ENCODE measurements at places on chromosomes 1 and 21.

GRCh38 chr1:48695161-48695560, 81.5 kb downstream of the BEND5 start:
- DNase-seq, result no peak

GRCh38 chr1:10754568-10755329, 41.7 kb downstream of the CASZ1 start:
- no peak for DNase-seq

GRCh38 chr1:40758578-40759343, 24.8 kb upstream of the KCNQ4 start:
- DNase-seq, result no peak

DNA sequence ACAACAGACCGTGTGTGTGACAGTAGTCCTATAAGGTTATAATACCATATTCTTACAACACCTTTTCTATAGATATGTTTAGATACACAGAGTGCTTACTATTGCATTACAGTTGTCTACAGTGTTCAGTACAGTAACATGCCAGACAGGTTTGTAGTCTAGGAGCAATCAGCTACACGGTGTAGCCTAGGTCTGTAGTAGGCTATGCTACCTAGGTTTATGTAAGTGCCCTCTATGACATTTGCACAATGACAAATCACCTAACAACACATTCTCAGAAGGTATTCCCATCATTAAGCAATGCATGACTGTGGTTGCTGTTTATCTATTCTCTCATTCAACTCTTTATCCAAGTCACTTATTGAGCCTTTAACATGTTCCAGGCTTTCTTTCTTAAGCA, 1.8 kb upstream of the WLS start:
- DNase-seq, result no peak

DNA sequence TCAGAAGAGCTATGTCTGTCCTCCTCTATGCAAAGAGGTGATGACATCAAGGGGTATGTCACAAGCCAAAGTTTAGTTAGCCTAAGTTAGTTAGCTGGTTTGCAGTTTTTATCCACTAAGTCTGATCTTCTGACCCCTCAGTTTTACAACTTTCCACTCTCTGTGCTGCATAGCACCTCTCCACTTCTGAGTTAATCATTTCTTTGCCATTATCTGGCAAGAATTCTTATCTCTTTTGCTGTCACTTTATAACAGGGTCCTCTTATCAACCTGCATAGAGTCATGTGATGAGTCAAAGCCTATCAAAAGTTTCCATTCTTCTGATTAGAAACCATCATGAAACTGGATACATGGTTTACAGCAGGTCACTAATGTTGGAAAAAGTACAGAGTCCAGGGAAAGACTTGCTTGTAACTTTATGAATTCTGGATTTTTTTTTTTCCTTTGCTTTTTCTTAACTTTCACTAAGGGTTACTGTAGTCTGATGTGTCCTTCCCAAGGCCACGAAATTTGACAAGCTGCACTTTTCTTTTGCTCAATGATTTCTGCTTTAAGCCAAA, at the start of gene NR5A2:
Gene NR5A2 (plus strand): TSS at position 447 of the 560 bp plus-strand sequence. CDS start 138 bp downstream, outside the sequence.
- no peak for DNase-seq

DNA sequence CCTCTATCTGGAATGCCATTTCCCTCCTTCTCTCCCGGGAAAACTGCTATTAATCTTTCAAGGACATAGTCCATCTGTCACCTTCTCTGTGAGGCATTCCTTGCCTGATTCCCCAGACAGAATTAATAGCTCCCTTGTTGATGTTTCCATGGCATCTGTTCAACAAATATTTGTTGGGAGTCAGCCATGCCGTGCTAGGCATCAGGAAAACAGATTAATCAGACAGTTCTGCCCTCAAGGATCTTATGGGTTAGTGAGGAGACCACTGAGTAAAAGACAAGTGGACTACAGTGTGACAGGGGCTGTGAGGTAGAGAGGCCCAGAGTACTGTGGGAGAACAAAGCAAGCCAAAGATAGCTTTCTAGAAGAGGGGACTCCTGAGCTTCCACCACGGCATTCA, 11.4 kb upstream of the MAGOH start:
- DNase-seq, result no peak

- DNase-seq, result no peak
Measured at GRCh38 chr1:204830747-204831146, 39.9 kb upstream of the NFASC start.

DNA sequence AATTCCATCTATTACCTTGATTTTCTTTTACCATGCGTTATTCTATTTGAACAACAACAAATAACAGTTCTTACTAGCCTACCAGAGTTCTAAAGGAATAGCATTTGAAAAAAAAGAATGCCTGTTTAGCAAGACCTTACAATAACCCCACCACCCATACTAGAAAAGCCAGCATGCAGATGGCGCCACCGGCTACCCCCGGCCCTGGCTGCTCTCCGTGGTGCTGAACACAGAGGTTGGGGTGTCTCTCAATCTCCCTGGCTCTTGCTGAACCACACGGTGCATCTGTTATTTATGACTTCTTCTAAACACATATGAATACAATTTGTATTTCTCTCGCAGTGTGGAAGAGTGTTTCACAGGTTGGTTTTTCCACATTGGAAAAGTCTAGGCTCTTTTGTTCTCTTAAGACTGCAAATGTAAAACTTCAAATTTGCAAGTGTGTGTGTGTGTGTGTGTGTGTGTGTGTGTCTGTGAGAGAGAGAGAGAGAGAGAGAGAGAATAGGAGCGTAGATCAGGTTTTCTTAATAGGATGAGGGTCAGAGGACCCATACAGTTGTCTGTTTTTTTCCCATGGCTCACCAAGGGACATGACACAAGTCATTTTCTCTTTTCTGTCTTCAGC, 13.6 kb downstream of the GRIK3 start:
- DNase-seq, result no peak

DNA sequence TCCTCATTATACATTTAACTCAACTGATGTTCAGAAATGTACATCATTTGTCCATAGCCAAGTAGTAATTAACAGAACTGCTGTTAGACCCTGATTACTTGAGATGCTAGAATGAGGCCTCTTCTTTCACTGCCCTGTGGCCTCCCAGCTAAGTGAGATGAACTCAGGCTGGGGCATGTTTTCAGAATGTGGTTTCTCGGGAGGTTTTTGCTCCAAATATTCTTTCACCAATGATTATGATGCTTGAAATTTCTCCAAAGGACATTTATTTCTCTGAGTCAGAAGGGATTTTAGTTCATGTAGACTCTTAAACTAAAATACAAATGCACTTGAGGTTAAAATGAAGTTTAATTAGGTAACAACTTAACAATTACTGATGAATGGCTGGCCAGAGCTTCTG, 34.6 kb upstream of the ADAMTS5 start:
- no peak for DNase-seq

- DNase-seq, result no peak
Measured at GRCh38 chr1:234672349-234673135, 62.6 kb upstream of the IRF2BP2 start.

GRCh38 chr1:184563308-184563707, 176.5 kb downstream of the C1orf21 start:
- DNase-seq, result no peak

GRCh38 chr1:168497376-168497950, 46.3 kb downstream of the XCL2 start:
- no peak for DNase-seq

- DNase-seq, result no peak
Measured at GRCh38 chr1:206704226-206704625, 19.5 kb downstream of the MAPKAPK2 start.

- no peak for DNase-seq
Measured at GRCh38 chr1:29861922-29862321, 625.6 kb downstream of the PTPRU start.

- DNase-seq, result no peak
Measured at GRCh38 chr1:247277191-247277590, 21.3 kb downstream of the VN1R5 start.

GRCh38 chr1:167599957-167600581, 30.0 kb upstream of the RCSD1 start:
- peak; percentile 36 for DNase-seq

- peak; percentile 80 for DNase-seq
Measured at GRCh38 chr1:2199042-2199810, 4.7 kb upstream of the FAAP20 start.

DNA sequence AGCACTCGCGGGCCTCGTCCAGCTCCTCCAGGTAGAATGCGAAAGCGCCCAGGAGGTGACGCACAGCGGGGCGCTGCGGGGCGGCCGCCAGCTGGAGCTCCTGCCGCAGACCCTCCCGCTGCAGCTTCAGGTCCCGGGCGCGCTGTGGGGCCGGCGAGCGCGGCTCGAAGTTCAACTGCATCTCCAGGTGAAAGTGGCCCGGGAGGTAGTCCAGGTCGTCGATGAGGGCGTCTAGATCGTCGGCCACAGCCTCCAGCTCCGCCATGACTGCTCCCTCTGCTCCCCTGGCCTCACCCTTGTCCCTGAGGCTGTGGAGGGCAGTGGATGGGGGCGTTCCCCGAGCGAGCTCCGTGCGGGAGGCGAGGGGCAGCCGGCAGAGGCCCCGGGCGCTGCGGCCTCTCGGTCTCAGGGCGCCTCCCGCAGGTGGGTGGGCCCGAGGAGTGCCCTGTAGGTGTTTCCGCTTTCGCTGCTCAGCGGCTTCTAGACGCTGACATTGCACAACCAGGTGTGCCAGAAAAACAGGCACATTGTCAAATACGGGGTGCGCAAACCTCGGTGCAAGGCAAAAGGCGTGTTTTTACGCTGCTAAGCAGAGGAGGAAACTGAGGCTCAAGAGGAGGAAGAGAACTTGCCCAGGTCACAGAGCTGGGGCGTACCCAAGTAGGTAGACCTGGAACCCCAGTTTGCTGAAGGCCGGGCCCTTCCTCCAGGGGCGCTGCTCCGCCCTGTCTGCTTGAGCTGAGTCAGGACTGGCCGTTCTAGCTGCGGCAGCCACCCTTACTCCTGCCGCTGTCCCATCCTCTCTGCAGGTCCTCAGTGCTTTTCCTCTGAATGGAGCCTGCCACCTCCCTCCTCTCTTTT, at the start of gene TTC22:
Gene TTC22 (minus strand): TSS at position 425 of the 861 bp plus-strand sequence. CDS start 160 bp downstream, at position 265.
- peak; percentile 61 for DNase-seq

GRCh38 chr21:16028142-16028541, 298.4 kb downstream of the USP25 start:
- DNase-seq, result no peak

GRCh38 chr1:109197158-109198042, 16.3 kb upstream of the SARS1 start:
- DNase-seq, result no peak

DNA sequence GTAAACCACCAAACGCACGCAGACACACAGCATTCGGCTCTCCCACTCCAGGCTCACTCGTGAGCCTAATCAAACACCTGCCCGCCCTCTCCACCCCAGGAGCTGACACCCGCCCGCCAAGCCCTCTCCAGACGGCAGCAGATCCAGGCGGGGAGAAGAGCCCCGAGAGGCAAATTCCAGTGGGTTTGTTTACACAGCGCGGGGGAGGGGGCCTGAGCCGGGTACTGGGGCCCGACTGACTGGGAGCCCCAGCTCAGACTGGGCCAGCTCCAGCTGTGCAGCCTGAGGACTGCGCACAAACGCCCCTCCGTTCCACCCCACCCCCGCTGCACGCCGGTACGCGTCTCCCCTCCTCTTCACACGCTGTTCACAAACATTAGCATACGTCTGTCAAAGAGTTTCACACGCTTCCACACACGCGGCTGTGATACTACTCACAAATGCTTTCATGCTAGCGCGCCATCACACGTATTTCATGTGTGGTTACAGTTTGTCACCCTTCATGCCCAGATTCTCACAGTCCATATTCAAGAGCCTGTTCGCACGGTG, 1.0 kb upstream of the EFNA1 start:
- peak; percentile 28 for DNase-seq

DNA sequence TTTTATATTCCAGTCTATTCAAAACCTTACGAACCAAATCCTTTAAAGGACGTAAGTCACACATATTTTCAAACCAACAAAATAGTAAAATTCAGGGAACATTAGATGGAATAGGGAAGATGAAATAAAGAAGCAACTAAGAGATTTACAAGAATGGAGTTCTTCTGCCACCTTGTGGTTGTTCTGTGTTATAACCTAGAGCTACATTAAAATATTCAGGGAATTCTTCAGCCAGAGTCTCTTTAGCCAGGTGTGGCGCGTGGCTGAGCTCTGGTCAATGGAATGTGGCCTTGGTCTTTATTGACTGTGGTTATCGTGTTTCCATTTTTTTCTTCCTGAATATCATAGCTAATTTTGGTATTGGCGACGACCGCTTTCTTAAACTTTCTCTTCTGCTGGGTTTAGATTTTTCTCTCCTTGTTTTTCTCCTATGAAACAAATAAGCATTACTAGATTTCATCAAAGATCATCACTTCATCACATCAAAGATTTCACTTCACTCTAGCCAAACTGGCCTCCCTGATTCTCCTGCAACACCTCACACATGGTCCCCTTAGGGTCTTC, 221.3 kb downstream of the MRPL39 start:
- DNase-seq, result no peak

DNA sequence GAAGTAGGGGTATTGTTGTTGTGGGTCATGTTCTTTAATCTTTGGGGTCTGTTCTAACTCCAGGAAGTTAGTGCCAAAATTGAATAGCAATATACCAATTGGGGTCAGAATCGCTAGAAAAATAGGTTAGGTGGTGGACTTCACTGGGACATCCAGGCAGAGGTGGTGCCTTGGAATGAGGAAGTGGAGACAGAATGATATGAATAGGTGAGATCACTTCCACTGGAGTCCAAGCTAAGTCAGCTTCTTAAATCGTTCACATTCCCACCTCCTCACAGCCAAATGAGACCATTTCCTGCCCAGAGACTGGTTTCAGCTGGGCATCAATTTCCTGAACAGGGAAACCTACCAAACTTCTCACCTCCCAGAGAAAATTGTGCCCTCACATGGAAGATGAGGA, 137.8 kb upstream of the RAB4A start:
- no peak for DNase-seq

- DNase-seq, result no peak
Measured at GRCh38 chr1:230612651-230613050, 29.6 kb upstream of the COG2 start.

DNA sequence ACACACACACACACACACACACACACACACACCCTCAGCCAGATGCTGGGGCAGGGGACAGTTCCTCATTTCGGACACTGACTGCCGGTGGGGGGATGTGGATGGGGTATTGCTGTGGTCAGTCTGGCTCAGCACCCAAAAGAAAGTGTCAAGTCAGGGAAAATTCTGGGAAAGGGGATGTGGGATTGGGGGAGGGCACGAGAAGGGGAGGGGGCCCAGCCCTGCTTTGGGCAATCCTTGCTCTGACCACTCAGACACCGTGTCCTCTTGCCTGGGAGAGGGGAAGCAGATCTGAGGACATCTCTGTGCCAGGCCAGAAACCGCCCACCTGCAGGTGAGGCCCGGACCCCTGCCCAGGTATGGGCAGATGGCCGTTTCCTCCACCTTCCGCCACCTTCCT, at the start of gene C1QC:
Gene C1QC (plus strand): TSS at position 253 of the 400 bp plus-strand sequence. CDS start 391 bp downstream, outside the sequence.
- no peak for DNase-seq

GRCh38 chr1:19354531-19354981, 42.4 kb downstream of the SLC66A1 start:
- DNase-seq, result no peak

DNA sequence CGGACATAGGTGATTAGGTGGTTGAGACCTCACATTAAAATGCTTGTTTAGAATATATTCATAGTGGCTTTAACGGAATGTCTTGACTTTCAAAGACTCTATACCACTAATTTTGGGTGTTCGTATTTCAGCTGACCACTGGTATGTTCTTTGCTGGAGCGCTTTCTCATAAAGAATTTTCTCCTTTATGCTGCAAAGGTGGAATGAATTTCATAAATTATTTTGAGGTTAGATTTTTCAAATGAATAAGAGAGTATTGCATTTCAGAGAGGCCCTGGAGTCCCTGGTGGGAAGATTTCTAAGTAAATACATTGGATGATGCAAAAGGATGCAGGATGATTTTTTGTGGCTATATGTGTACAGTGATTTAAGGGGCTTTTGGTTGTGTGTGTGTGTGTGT, 55.8 kb downstream of the HUNK start:
- DNase-seq, result no peak
